GM13977 (cell line): ENCODE measurements at places on chromosomes 6 and 20.
A peak's percentile ranks its signal among the peaks of the same experiment; 100 is the strongest.

DNA sequence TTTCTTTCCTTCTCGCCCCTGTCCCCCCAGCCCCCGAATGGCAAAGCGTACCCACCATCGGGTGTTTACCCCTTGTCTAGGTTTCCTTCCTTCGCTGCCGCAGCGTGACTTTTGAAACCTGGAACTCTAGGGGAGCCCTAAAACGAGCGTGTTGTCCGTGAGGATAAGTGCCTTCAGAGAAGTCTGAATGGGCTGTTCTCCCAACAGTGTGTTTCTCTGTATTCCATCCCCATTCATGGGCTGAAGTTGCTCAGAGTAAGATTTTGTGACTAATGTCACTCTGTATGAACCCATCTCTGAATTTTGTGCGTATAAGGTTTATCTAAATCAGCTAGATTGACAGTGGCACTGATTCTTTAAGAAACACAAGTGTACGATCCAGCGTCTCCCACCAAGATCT lies 949 bp downstream of the MACROD2 start:
- DNase-seq, result no peak

GRCh38 chr6:17450397-17450796 lies 57.0 kb downstream of the CAP2 start:
- DNase-seq, result no peak

DNA sequence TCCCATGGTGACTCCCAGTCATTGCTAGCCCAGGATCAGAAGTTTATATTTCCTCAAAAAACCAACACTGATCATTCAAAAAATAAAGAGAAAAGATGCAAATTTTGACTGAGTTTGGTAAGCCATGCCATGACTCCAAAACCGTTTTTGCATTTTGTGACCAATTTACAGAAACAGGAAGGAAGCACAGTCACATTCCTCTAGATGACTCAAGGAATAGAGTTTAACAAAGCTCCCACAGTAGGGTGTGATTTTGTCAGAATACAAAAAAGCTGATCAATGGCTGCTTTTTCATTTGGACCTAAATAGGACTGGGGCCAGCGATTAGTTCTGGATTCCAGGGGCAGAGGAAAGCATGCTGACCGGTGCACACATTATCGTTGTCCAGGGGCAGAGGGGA lies 179.4 kb upstream of the AFDN start:
- DNase-seq, result no peak

GRCh38 chr20:58635279-58635665 lies 15.8 kb upstream of the STX16 start:
- no peak for DNase-seq

- DNase-seq, result no peak
Measured at GRCh38 chr6:36671687-36672375, 6.7 kb upstream of the CDKN1A start.

DNA sequence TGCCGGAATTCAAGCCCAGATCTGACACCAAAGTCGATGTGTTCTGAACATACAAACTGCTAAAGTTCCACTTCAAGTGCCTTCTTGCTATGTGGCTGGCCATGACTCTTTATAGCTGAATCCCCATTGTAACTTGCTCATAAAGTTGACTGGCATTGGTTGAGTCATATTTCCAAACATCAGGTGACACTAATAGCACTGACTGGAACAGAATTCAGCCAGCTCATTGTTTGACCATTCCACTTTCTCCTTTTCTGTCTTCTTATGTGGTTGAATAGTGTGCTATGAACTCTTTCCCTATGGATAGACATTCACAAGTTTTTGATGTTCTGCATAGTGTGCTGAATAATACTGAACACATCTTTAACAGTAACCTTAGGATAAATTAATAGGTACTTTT lies 266.2 kb upstream of the ZFP64 start:
- no peak for DNase-seq

GRCh38 chr6:125678601-125679000 lies 70.8 kb upstream of the HEY2 start:
- DNase-seq, result no peak

DNA sequence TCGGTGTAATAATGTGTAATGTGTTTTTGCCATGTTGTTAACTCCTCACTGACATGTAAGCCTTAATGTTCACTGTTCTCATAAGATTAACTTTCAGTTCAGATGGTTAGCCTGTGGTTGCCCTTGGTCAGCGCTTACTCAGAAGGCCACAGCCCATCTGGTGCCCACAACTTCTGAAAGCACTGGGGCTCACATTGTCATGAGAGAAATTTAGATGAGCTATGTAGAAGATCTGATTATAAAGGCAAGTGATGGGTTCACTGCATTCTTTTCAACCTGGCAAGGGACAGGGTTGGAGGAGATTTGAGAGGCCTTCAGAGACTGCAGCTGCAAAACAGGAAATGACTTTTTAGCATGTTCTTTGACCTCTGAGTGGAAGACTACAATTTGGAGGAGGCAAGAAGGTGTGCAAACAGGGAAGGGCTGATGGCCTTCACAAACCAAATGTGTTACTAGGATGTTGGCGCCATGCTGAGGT lies 242.3 kb upstream of the SUPT3H start:
- DNase-seq, result no peak

DNA sequence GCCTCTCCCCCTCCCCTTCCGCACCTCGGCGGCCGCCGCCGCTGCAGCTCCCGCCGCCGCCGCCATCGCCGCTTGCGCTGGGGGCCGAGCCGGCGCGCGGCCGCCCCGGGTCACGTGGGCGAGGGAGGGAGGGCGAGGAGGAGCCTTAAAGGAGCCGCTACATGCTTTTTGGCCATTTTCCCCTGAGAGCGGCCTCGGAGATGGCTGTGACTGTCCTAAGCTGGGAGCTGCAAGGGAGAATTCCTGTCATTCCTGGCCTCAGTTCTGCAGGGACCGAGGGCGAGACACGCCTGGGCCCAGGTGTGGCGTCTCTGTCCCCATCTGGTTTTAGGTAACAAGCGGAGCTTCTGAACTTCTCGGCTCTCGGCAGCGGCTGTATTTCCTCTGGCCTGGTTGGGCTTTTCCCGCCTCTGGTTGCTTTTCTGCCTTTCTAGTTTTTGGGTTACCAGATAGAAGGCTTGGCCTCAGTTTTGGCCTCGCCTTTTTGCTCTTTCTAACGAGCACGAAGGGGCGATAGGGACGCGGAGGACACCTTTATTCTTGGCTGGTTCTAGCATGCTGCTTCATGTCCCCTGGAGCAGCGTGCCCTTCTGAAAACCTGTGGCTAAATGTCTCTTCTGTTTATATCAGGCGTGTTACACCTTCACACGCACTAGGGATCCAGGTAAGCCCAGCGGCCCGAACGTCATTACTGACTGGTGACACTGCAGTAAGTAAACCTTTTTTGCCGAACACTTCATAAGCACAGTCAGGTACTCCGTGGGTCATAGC lies at the start of gene EHMT2:
Gene EHMT2, minus strand, starts transcription at position 87 of the 771 bp plus-strand sequence. Its CDS starts 21 bp downstream, at position 66.
- peak; percentile 94 for DNase-seq

DNA sequence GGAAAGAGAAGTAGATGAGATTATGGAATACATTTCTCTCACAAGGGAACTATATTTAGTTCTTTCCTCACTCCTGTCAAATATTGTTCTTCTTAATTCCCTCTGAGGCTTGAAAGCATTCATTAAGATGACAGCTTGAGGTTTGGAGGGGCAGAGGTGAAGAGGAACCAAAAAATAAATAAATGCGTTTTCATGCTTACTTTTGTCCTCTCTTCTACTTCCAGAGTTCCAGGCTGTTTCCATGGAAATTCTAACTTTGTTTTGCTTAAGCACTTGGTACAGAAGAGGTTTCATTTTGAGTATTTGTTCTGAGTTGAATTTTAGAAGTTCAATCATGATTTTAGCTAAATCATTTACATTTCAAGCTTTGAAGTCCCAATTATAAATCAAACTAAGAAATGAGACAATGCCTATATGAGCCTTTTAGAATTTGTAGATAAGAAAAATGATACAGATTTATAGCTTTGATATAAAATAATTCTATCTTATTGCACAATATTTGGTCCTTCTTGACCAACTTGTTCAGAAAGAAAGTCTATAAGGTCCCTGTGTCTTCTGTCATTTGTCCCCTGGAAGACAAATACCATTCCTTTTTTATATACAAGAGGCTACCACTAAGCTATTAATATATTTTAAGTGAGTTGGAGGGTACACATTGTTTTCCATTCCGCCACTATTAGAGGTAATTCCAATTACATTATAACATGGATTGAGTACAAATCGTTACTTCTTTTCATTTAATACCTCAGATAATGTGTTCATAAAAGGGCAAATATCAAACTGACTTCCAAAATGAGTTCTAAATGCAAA lies 16.3 kb downstream of the RBM24 start:
- DNase-seq, result no peak

GRCh38 chr6:89525786-89526562 lies 93.0 kb downstream of the ANKRD6 start:
- DNase-seq, result no peak

- no peak for DNase-seq
Measured at GRCh38 chr6:170227996-170228945, 62.6 kb downstream of the DLL1 start.

DNA sequence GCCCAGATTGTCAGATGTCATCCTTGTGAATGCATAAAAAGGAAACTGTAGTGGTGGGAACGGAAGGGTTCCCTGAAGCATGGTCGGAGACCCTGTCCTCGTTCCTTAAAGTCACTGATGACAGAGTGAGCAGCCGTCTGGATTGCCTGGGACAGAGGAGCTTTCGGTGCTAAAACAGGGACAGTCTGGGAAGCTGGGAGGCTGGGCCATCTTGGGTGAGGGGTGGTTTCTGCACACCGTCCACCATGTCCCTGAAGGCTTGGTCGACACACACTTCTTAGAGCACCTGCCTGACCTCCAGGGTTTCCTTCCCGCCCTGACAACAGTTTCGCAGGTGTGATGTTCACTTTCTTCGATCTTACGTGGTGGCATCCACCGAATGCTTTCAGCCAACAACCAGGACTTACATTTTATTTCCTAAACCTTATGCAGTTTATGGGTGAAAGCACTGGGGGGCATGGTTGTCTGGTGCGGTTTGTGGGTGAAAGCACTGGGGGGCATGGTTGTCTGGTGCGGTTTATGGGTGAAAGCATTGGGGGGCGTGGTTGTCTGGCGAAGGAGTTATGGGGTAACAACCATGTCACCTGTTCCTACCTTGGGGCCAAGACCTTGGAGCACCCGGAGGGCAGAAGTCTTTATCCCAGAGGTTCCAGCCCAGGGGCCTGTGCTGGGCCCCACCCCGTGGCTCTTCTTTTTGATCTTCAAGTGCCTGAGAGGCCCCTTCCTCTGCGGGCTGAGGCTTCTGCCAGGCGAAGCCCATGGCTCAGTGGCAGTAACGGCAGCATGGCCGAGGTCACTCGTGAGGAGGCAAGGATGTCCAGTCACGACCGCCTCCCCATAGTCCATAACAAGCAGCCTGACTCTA lies 81.7 kb upstream of the FRMD1 start:
- DNase-seq, result no peak

DNA sequence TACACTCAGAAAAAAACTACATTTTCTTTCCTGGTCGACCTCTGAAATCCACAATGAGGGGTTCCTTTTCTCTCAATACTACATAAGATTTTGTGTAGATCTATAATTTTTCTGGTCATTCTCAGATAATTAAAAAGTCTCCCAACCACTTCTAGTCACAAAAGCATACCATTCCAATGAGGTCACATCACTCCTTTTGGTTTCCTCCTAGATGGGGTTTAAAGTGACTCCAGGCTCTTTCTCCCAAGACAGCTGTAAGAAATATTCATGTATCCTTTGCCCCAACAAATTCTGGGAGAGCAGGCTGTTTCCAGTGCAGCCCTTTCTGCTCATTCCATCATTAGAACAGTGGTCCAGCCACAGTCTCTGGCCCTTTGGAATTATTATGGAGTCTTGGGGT lies 43.1 kb upstream of the BEND6 start:
- DNase-seq, result no peak

- peak; percentile 27 for DNase-seq
Measured at GRCh38 chr6:27503436-27504030, 30.6 kb upstream of the ZNF184 start.

- no peak for DNase-seq
Measured at GRCh38 chr6:43334466-43335095, 26.0 kb upstream of the CRIP3 start.

- no peak for DNase-seq
Measured at GRCh38 chr6:37187321-37188022, 17.5 kb downstream of the PIM1 start.

DNA sequence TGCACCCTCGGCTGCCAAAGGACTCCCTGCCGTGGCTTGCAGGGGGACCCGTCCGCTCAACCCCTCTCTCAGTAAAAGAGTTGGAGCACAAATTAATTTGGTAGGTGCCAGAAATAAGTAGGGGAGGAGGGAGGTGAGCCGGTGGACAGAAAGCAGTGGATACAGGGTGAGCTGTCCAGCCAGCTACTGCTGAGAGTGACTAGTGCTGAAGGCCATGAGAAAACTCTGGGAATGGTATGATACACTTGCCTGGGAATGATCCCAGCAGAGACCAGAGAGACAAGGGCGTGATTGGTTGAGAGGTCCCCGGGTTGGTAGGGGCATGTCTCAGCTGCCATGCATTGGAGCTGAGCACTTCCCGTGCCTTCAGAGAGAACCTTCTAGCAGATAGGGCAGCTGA lies 15.7 kb downstream of the FOXQ1 start:
- no peak for DNase-seq

- no peak for DNase-seq
Measured at GRCh38 chr20:16327606-16328005, 245.6 kb downstream of the KIF16B start.

- no peak for DNase-seq
Measured at GRCh38 chr20:37421060-37421905, 75.3 kb downstream of the SRC start.

- DNase-seq, result no peak
Measured at GRCh38 chr6:30689985-30690384, 799 bp downstream of the NRM start.

- DNase-seq, result peak; percentile 31
Measured at GRCh38 chr20:20690676-20691476, 21.6 kb downstream of the RALGAPA2 start.

- DNase-seq, result no peak
Measured at GRCh38 chr20:7136886-7137285, 369.4 kb downstream of the BMP2 start.

GRCh38 chr20:24781418-24781980 lies 167.6 kb upstream of the CST7 start:
- no peak for DNase-seq

DNA sequence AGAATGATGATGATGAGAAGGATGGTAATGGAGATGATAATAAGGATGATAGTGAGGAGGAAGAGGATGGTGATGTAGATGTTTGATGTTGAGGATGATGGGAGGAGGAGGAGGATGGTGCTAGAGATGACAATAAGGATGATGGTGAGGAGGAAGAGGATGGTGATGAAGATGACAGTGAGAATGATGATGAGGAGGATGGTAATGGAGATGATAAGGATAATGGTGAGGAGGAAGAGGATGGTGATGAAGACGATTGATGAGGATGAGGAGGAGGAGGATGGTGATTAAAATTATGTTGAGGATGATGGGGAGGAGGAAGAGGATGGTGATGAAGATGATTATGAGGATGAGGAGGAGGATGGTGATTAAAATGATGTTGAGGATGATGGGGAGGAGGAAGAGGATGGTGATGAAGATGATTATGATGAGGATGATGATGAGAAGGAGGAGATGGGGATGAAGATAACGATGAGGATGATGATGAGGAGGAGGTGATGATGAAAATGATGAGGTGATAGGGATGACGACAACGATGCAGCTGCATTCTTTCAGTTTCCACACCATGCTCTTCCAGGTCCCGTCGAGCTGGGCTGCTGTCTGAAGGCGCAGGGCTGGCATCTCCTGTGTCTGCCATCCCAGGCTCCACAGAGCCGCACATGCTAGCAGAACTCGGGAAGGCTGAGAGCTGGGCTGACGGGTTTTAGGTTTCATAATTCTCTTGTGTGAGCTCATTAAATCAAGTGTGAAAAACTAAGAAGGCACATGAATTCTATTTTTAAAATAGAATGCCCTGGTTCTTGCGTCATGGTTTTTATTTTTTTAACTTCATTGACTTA lies 274.9 kb downstream of the SMOC2 start:
- DNase-seq, result no peak
